ENCODE measurements at places on chromosomes 5 and 9.

DNA sequence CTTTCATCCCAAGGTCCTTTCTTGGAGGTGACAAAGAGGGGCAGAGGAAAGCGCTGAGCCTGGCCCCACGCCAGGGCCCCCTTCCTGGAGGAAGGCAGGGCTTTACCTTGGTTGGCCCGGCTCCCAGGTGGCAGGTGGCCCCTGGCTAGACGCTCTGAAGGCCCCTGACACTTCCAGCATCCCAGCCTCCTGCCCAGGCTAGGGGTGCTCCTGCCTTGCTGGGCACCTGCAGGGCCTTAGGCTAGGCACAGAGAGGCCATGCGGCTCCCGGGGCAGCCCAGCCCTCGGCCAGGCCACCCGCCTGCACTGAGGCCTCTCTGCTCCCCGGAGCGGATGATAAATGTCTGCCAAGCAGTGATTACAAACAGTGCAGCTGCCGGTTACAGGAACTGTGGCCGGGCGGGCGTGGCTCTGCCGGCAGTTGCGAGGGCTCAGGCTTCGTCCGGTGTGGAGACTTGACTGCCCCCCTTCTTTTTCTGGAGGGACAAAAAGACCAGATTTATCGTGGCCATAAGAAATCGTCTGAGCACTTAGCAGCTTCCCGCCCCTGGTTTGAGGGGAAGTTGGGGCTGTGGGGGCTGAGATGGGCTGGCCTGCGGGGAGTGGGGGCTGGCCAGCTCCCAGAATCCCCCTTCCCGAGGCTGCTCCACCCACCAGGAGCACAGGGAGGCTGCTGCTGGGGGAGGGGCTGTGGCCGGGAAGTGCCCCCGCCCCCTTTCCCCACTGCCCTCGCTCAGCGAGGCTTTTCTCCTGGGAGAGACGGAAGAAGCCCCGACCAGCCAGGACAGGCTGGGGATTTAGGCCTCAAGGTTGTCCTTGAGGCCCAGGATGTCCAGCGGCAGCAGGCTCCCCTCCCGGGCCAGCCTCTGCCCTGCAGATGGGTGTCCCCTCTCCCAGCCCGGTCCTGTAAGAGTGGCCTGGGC lies 31.6 kb upstream of the UBAC1 start:
- no peak for DNase-seq

GRCh38 chr9:5626727-5627634 lies 1.9 kb upstream of the RIC1 start:
- DNase-seq, result no peak

GRCh38 chr5:175517824-175518450 lies 39.6 kb downstream of the SFXN1 start:
- DNase-seq, result peak; percentile 43

DNA sequence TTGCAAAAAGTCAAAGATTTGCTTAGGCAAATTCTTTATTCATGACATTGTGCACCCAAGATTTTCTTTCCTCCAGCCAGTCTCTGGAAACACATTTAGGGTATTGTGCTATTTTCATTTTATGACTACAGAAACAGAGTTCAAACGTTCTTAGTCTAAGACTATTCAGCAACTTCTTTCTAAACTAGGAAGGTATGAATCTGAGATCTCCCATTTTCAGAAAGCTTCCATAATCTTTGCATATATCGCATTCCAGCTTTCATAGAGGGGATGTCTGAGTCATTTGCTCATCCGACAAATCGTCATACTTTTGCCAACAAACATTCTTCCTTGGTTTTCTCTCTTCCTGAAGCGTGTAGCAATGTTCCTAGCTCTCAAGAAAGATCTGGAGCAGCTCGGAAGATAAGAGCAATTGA lies 1.6 kb upstream of the PAPPA start:
- no peak for DNase-seq

GRCh38 chr9:72169178-72169577 lies 19.9 kb downstream of the GDA start:
- no peak for DNase-seq

DNA sequence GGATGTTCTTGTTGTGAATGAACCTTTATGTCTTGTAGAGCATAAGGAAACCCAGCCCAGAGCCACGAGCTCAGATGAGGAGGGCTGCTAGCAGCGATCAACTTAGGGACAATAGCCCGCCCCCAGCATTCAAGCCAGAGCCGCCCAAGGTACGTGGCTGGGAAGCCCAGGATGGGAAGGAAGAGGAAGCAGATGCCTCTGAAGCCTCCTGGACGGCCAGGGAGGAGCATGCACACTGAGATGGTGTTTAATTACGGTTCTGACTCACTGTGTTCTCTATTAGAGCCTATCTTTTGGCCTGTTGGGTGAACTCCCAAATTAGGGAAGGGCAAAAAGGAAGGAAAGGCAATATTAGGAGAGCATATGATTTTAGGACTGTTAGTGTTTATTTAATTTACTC lies 75.3 kb downstream of the TJP2 start:
- DNase-seq, result no peak

- no peak for DNase-seq
Measured at GRCh38 chr5:150674341-150674821, 13.3 kb downstream of the MYOZ3 start.

- no peak for DNase-seq
Measured at GRCh38 chr9:124270504-124271335, 13.0 kb downstream of the NEK6 start.

- no peak for DNase-seq
Measured at GRCh38 chr5:135034963-135035677, 1.1 kb upstream of the PITX1 start.

DNA sequence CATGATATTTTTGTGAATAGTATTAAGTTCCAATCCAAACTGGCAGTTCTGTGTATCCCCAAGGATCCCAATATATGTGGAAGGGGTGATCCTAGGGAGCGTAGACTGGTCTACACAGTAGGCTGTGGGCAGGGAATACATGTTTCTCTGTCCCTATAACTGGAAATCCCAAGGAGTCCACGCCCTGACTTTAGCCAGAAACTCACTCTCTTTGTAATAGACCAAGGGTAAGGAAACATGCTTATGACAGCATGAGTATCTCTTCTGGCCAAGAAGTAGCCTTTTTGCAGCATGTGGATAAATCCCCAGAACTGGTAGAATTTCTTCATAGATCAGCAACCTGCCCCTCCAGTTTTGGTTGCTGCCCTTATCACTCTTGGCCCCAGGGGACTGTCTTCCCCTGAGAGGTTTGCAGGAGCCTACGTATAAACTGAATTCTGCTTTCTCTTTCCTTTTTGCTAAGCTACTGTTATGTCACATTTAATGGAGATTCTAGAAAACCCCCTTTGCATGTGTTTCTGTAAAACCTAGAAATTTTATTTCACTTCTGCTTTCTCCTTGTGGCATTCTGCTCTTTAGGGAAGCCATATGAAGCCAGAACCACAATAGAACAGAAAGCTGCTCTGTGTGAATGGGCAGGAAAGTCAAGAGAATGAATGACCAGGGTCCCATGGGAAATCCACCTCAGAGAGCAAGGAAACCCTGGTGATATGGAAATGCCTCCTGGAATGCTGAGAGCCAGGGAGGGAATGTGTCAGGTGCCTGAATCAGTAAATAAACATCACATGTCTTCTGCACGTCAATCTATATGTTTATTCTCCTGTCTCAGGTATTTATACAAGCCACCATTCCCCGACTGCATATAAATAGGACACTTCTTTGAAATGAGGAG lies 3.5 kb downstream of the IFNA2 start:
- DNase-seq, result no peak

DNA sequence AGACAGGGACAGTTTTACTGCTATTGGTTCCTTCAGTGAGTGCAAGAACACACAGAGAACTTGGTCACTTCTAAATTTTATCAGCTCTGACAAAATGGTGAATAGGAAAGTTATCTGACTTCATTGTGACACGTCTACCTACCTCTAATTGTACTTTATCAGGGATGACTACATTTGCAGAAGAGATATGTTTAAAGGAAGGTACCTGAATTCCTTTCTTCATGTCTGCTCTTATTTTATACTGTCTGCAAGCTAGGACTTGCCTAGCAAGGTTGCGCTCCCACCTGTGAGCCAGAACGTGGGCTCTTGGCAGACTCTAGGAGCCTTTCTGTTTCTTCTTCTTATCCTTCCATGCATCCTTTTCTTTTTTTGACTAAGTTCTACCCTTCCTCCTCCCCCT lies 1.6 kb downstream of the SLC27A6 start:
- DNase-seq, result no peak

DNA sequence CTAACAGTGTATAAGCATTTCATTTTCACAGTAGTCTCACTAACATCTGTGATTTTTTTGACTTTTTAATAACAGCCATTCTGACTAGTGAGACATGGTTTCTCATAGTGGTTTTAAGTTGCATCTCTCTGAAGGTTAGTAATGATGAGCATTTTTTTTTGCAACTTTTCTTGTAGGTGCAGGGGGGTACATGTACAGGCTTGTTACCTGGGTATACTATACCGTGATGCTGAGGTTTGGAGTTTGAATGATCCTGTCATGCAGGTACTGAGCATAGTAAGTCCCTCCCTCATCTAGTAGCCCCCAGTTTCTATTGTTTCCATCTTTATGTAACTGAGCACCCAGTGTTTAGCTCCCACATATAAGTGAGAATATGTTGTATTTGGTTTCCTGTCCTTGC lies 444.6 kb upstream of the DAB2 start:
- DNase-seq, result no peak

DNA sequence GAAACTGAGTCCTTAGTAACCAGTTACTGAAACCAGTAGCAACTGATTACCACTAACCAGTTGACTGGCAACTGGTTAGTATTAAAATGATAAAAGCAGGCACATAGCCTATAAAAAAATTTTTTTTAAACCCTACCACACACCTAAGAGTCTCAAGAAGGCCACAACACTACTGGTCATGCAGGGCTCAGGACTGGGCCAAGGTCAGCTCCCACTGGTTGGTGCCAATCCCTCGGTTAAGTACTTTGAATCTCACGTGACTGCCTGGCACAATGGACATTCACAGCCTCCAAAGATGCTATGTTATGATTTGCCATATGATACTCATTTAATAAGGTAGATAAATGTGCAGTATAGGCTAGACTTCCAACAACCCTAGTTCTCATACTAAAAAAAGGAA lies 8.5 kb downstream of the ANKH start:
- no peak for DNase-seq

- no peak for DNase-seq
Measured at GRCh38 chr5:180484813-180485212, 9.4 kb upstream of the CNOT6 start.

- no peak for DNase-seq
Measured at GRCh38 chr9:97895211-97895610, 27.1 kb downstream of the TRMO start.

GRCh38 chr5:132905938-132906337 lies 32.5 kb downstream of the LEAP2 start:
- DNase-seq, result no peak

- no peak for DNase-seq
Measured at GRCh38 chr5:120435129-120435528, 29.0 kb upstream of the PRR16 start.

DNA sequence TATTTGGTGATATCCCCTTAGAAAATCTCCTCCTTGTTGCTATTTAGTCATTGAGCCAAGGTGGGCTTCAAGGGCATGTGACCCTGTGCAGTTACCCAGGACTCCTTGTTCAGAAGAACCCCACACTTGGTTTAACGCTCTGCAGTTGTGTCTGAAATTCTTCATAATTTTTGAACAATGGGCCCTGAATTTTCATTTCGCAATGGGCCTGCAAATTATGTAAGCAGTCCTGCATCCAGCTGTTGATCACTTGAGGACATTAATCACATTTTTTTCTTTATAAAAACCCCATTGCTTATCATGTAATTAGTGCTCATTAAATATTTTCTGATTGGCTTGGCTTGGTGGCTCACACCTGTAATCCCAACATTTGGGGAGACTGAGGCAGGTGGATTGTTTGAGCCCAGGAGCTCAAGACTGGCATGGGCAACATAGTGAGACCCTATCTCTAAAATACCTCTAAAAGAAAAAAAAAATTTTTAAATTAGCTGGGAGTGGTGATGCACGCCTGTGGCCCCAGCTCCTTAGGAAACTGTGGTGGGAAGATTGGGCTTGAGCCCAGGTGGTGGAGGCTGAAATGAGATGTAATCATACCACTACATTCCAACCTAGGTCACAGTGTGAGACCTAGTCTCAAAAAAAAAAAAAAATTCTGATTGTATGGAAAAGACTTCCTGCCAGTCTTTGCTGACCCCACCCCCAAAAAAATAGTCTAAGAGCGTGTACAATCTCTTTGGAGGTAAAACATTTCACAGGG lies 194.2 kb upstream of the HAPLN1 start:
- no peak for DNase-seq

DNA sequence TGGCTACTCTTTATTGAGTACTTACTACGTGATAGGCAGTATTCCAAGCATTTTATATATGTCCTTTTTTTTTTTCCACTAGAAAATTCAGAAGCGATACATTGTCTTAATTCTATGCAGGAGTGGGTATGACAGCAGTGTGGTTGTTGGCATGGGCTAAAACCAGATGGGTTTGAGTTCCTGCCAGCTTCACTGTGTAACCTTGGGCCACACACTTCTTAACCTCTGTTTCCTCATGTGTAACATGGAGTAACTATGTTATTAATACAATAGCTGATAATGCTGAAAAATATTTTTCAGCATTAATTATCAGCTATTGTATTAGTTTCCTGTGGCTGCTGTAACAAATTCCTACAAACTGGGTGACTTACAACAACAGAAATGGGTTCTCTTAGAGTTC lies 12.0 kb downstream of the SNX18 start:
- DNase-seq, result no peak

DNA sequence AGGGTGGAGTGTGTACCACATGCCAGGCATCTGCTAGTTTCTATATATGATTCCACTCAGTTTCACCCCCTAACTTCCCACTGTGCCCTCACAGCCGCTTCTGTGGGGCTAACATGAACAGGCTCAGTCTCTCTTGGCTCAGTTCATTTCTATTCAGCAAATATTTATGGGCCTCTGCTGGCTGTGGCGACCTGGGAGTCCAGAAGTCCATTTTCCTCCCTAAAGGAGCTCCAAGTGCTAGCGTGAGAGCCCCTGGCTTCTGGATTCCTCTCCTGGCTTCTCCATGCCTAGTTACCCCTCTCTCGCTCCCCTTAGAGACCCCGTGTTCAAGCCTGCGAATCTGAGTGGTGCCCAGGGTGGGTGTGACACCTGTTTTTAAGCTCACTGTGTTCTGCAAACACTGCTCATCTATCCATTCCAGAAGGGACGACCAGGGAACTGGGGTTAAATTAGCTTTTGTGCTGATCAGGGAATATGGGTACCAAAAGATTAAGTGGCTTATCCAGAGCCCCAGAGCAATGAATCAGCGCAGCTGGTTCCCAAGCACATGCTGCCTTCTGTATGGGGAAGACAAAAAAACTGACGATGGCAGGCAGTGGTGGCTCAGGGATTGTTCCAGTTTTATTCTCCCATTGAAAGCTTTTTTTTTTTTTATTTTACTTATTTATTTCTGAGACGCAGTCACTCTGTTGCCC lies 57.6 kb downstream of the HMCN2 start:
- DNase-seq, result no peak

GRCh38 chr9:95772320-95773052 lies 103.0 kb upstream of the ERCC6L2 start:
- DNase-seq, result no peak

Data from stimulated activated CD8-positive, alpha-beta memory T cell treated with anti-CD3 and anti-CD28 coated beads, Interleukin-4, amount 100 ng/mL, for 1 hour (primary cell).